ENCODE measurements at places on chromosomes 13 and 19.

- DNase-seq = peak; percentile 72
Observed at GRCh38 chr13:113904411-113904810, 40.5 kb upstream of the GAS6 start.

DNA sequence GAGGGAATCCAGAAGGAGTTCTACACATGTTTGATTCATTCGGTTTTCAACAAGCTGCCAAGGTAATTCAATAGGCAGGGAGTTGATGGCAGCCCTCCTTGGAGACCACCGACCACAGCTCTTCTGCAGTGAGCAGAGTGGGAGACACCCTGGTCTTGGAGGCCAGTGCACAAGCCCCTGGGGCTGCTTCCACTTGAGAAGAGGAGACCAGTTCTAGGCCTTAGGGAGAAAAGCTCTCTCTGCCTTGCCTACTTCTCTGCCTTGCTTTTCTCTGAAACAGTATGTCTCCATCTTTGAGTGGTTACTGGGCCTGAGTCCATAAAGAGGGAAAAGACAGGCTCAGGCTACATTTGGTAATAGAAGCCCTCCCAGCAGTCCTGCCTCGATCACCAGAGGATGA is 671.9 kb downstream of the UQCRFS1 start:
- no peak for DNase-seq

- no peak for DNase-seq
Observed at GRCh38 chr13:67155898-67156722, 74.0 kb downstream of the PCDH9 start.

- no peak for DNase-seq
Observed at GRCh38 chr19:40388481-40388880, 1.5 kb downstream of the HIPK4 start.

DNA sequence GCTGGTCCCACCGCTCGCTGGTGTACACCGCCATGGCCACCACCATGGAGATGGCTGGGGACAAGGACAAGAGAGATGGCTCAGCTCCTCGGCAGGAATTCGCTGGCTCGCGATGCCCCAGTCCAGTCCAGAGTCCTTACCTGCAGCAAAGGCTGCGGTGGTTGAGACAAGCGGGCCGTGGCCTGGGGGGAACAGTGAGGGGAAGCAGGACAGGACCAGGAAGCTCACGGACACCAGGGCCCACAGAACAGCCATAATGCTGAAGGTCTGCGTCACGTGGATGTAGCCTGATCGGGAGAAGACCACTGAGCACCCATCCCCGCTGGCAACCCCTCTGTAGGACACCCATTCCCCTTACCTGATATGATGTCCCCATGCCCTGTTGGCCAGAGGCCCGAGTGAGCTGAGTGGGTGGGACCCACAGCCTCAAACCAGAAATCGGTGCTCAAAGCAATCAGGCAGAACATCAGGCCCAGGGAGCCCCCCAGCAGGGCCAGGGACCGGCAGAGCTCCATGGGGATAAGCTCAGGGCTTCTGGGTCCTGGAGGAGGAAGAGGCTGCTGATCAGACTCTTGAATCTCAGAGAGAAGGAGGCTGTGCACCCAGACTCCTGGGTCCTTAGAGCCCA is 319 bp downstream of the NKG7 start:
- no peak for DNase-seq

GRCh38 chr19:44582581-44583265 is 30.6 kb upstream of the IGSF23 start:
- DNase-seq = peak; percentile 61

- DNase-seq = no peak
Observed at GRCh38 chr19:40553885-40554857, 22.5 kb upstream of the SHKBP1 start.

- peak; percentile 99 for DNase-seq
Observed at GRCh38 chr19:20167020-20167644, at the start of gene ZNF486. ZNF486 (plus strand) TSS chr19:20167214; CDS start chr19:20167331, 117 bp downstream.

GRCh38 chr19:18629166-18630088 is 7.4 kb upstream of the KLHL26 start:
- DNase-seq = no peak

DNA sequence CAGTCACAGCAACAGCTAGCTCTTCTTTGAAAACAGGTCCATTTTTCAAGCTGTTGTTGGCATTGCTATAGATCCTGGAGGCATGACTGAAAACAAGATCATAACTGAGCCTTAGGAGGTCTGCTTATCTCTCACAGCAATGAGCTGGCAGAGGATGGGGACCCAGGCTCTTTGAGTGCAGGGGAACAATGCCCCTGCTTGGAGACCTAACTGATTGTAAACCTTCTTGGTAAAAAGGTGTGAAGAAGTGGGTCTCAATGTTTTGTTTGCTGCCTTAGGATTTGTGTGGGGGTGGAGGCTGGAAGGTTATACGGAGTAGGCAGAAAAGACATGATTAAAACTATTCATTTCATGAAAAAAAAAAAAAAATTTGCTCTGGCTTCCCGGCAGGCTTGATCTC is 94.6 kb downstream of the EFNB2 start:
- no peak for DNase-seq

- no peak for DNase-seq
Observed at GRCh38 chr19:17184371-17184841, 30.8 kb upstream of the USE1 start.

DNA sequence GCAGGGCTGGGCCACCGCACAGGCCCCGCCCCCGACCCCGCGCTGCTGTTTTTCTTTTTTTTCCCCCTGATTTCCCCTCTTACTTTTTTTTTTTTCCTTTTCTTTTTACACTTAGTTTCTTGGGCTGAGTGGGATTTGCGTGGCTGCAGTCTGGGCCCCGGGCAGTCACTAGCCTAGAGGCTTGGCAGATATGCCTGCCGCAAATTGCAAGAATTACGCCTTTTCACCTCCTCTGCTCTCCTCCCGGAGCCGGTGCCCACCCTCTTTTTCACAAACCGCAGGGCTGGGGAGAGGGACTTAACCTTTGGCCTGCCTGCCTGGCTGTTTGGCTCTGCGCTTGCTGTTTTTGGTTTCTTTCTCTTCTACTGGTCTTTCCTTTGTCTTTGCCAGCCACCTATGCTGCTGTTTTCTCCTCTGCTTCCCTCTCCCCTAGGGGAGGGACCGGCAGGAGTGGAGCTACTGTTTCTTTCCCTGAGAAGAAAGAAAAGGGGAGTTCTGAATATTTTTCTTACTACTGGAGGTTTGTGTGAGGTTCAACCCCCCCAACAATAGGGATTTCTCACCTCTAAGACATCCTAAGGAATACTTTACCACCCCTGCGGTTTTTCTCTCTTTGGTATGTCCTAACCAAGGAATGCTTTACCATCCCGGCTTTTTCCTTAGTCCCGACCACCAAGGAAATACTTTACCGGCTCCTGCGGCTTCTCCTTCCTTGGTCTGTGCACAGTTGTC is 11.0 kb downstream of the ZNF552 start:
- DNase-seq = peak; percentile 78

GRCh38 chr13:25266706-25267105 is 20.6 kb downstream of the MTMR6 start:
- no peak for DNase-seq

GRCh38 chr19:51019544-51019925 is at the start of gene KLK10:
KLK10 (minus strand) TSS chr19:51019709; CDS start chr19:51019130, 579 bp downstream.
- no peak for DNase-seq

DNA sequence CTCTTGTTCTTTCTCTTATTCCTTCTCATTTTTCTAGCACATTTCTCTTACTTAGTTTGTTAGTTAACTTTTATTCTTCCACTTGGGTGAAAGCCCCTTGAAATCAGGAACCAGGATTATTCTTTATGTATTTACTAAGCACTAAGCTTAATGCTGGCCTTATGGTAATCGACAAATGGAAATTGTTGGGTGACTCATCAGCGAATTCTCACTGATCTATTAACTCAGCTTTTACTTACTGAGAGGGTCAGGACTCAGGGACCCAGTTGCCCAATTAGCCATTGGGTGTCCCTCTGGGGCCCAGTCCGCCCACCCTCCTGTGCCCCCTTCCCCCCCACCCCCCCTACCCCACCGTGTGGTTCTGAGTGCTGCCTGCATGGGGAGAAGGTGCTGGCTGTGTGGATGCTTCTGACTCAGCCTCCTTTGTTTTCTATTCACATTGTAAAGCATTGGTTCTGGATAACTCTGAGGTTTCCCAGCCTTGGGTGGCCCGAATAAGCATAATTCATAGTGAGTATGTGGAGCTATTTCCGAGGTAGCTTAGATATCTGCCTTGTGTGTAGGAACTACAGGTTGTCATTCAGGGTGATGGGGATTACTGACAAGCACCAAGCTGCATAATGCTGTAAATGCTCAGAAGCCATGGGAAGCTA is 240.9 kb downstream of the FGF9 start:
- DNase-seq = no peak

DNA sequence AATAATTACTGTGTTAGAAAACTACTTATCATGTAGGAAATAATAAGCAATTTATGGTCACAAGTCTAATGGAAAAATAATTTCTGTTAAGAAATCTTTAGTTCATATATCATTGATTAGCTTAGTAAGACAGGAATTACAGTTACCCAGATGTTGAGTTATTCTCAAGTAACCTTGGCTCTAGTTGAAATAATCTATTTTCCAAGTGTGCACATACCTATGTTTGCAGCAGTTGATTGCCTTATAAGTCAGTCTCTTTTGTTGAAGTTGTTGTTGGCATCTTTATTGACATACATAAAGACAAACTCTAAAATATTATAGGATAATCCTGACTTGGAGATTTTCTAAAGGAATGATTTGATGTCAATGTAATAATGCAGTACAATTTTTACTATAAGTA is 511.4 kb upstream of the KLF12 start:
- DNase-seq = no peak

DNA sequence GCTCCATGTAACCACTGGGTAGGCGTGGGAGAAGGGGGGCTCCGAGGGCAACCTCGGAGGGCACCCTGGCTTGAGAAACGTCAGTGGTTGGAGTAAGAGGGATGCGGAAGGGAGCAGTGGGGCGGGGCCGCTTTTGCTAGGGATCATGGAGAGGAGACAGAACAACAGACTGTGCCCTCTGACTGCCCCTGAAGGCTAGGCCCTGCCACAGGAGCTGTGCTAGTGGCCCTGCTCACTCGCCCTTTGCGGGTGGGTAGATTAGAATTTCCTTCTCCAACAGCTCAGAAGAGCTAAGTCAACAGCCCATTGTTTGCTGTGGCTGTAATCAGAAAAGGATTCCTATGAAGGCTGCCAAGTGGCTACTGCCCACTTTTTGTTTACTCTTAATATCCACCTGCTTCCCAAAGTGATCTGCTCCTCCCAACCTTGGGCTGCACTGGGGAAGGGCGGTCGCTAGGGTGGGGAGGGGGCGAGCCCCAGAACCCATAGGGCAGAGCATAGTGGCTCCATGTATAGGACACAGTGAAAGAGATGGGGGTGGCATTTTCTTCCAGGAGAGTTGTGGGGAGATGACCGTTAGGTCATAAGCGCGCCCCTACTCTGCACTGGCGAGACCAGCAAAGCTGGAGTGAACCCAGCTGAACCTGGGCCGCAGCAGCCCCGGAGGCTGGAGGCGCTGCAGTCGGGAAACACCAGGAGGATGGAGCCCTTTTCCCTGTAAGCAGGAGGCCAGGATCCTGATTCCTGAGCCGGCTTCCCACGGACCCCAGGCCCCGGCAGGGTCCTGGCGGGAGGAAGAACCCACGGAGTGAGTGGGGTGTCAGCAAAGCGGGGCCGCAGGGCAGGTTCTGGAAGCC is 1.9 kb upstream of the C1QTNF9 start:
- DNase-seq = no peak

DNA sequence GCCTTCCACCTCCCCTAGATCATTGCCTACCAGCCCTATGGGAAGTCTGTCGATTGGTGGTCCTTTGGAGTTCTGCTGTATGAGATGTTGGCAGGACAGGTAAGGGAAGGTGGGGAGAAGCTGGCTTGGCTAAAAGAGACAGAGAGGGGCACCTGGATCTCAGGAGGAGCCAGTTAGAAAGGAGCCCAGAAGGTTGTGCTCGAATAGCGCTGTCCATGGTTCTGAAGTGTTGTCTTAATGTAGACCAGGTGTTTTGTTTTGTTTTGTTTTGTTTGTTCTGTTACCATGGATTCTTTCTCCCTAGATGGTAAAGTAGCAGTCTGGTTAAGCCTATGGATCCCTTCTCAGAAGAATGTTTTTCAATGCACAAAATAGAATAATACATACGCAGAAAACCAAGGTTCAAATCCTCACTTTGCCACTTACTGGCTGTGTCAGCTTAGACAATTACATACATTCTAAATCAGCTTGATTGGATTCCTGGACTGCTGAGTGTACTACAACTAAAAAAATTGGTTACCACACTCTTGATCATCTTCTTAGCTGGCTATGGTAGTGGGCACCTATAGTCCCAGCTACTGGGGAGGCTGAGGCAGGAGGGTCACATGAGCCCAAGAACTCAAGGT is 5.9 kb upstream of the CACNG7 start:
- peak; percentile 62 for DNase-seq

GRCh38 chr13:30429721-30430694 is 7.7 kb downstream of the UBE2L5 start:
- DNase-seq = peak; percentile 96

- DNase-seq = no peak
Observed at GRCh38 chr19:17243211-17243829, 2.4 kb downstream of the NR2F6 start.

DNA sequence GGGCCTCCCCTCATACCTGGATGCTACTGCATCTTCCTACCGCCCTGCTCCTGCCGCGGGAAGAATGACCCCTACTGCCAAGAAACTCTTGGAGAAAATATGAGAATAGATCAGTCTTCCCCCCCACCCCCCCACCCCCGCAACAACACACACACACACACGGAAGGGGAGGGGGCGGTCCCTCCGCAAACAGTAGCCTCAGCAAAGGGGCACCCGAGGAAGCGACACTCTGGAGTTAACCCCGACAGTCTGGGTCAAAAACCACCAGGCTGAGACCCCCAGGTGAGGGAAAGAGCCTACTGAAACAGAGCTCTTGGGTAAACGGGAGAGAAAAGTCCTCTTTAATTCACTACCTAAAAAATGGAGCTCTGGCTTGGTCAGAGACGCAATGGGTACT is 1.2 kb downstream of the MED26 start:
- DNase-seq = peak; percentile 43

DNA sequence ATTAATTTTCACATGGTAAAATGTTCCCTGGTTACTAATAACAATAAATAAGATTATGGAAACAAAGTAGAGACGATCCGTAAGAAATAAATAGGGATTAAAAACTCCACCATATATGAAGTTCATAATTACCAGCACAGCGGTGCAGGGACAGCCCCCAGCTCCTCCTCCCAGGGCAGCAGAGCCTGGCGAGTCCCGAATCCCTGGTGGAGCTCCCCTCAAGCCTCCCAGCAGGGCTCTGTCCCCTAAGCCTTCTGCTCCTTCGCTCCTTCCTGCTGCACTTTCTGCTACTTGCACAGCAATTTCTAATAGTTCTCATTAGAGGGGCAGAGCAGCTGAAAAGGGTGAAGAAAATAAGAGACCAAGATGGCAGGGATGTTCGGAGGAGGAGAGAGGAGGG is 43.6 kb downstream of the RASA3 start:
- DNase-seq = no peak

- DNase-seq = peak; percentile 60
Observed at GRCh38 chr13:99812625-99813024, 158.9 kb downstream of the ZIC5 start.

- no peak for DNase-seq
Observed at GRCh38 chr13:30715372-30715756, 20.0 kb upstream of the ALOX5AP start.
